ENCODE measurements at places on chromosomes 6 and 20.

- DNase-seq: no peak
Measured at GRCh38 chr6:156390621-156391020, 386.6 kb upstream of the ARID1B start.

GRCh38 chr6:13116155-13116554 lies 212.2 kb downstream of the TBC1D7 start:
- DNase-seq: no peak

DNA sequence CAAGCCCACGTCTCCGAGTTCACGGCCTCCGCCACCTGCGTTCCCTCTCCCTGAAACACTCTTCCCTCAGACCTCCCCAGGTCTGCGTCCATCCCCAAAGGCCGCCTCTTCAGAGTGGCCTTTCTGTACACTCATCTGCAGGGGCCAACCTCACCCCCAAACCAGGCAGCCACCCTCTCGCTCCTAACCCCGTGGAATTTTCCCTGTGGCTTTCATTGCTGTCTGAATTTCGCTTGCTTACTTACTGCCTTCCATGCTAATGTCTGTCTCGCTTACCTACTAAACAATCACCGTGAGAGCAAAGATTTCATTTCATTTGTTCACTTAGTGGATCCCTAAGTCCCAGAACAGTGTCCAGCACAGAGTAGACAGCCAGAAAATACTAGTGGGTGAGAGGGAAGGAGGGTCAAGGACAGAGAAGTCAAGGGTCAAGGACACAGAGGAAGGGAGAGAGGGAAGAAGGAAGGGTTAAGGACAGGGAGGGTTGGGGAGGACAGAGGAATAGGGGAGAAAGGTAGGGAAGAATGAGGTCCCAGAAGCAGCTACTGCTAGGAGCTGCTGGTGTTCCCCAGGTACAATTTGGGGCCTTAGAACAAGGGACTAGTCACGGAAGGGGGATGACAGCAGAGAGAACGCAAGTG lies 114.7 kb downstream of the NFATC2 start:
- DNase-seq: no peak

GRCh38 chr20:58019850-58020625 lies 208.4 kb downstream of the ANKRD60 start:
- no peak for DNase-seq

DNA sequence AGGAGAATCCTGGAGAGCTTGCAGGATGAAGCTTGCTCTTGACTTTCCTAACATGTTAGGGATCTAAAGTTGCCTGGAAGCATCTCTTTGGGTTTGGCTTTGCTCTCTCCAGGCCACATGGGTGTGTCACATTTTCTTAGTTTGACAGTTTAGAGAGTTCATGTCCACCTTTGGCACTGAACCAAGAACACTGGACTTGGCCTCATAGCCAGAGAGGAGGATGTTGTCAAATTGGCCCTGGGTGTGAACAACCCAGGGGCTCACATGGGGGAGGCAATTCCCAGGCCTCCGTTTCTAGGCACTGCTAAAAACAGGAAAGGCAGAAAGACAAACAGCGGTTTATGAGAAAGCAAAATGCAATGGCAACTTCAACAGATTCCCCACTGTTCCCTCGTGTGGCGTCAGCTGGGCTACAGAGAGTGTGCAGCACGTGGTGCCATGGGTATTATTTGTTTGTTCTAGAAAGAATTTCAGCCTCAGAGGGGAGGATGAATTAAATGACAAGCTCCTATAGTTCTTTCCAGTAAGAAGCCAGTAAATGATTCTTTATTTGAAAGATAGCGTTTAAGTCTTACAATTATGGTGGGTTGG lies 93.9 kb downstream of the CLIC5 start:
- no peak for DNase-seq

GRCh38 chr6:106431972-106432371 lies 71.5 kb downstream of the CRYBG1 start:
- no peak for DNase-seq

- no peak for DNase-seq
Measured at GRCh38 chr20:4797275-4797674, 75.6 kb downstream of the PRND start.
